ENCODE measurements at places on chromosomes 5 and 9. TPM values are rescaled to one million over a fixed set of nuclear protein-coding genes. Genes with fewer than 3 reads are reported as not detected.

The PDE8B gene
- total RNA-seq = not detected

The ORM2 gene
- total RNA-seq = not detected

The CAVIN4 gene
- total RNA-seq = 0.33 TPM

The PNPLA7 gene
- 2.3 TPM for total RNA-seq

The PCDHGA7 gene
- total RNA-seq = 4.1 TPM

The ERBIN gene
- 33.9 TPM for total RNA-seq

The ABLIM3 gene
- total RNA-seq = 4.2 TPM

The ADAMTS2 gene
- total RNA-seq = 3.1 TPM

The PTPRD gene
- total RNA-seq = 10.4 TPM

The ARL14EPL gene
- not detected for total RNA-seq

The GABRA6 gene
- total RNA-seq = not detected

The GLDC gene
- 14.2 TPM for total RNA-seq

The SUSD3 gene
- 8.9 TPM for total RNA-seq
